Calu3 (cell line): ENCODE measurements at places on chromosomes 4 and X.

GRCh38 chrX:11480626-11481025, 185.1 kb downstream of the ARHGAP6 start:
- DNase-seq = no peak

DNA sequence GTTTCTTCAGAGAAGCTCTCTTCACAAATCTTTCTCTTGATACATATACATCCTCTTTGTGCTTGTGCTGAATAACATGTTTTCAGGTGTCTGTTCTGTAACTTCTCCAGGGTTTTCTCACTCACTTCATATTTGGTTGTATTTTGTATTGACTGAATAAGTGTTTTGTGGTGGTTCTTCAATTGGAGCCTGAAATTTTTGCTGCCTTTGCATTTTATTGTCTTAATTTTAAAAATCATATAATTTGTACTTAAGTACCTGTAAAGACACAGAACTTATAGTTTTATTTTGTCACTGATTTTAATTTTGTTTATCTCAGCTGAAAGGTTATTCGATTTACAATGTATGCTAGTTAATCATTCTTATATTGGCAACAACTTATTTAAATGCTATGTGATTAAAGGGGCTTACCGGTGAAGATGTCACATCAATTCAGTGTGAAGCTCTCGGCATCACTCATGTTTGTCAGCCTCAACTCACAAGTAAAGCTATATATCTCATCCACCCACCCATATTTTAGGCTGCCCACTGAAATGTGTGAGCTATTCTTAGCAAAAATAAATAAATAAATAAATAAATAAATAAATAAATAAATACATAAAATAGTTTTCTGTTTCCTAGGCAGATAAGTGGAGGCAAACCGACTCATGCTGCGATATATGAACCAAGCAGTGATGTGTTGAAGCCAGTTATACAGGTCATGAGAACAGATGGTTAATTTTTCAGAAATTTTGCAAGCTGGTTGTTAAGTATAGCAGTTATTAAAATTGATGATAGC, 76.4 kb upstream of the FSTL5 start:
- DNase-seq = no peak

- no peak for DNase-seq
Measured at GRCh38 chrX:40406330-40406859, 174.4 kb upstream of the ATP6AP2 start.

GRCh38 chr4:40307627-40308497, 27.3 kb upstream of the CHRNA9 start:
- DNase-seq = no peak

DNA sequence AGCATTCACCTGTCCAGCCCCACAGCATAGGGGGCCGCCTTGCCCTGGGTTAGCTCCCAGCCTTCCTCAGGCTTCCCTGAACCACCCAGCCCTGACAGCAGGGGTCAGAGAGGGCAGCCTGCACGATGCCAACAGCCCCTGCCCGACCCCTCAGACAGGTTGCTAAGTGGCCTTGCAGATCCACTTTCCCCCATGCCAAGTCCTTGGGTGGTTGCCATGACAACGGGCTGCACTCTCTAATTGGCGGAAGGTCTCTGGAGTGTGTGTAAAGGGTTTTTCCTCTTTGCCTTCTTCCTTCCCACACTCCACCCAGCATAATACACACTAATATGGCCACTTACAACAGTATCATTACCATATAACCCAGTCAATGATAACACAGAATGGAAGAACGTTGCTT, 99.6 kb upstream of the AFAP1 start:
- no peak for DNase-seq

- no peak for DNase-seq
Measured at GRCh38 chrX:39577206-39577984, 520.4 kb downstream of the BCOR start.
